ENCODE measurements at places on chromosomes 3 and 15. TPM values are rescaled to one million over a fixed set of nuclear protein-coding genes. Genes with fewer than 3 reads are reported as not detected.

- DNase-seq = no peak
Measured at GRCh38 chr3:42698911-42699230, 3.7 kb downstream of the HHATL start.

DNA sequence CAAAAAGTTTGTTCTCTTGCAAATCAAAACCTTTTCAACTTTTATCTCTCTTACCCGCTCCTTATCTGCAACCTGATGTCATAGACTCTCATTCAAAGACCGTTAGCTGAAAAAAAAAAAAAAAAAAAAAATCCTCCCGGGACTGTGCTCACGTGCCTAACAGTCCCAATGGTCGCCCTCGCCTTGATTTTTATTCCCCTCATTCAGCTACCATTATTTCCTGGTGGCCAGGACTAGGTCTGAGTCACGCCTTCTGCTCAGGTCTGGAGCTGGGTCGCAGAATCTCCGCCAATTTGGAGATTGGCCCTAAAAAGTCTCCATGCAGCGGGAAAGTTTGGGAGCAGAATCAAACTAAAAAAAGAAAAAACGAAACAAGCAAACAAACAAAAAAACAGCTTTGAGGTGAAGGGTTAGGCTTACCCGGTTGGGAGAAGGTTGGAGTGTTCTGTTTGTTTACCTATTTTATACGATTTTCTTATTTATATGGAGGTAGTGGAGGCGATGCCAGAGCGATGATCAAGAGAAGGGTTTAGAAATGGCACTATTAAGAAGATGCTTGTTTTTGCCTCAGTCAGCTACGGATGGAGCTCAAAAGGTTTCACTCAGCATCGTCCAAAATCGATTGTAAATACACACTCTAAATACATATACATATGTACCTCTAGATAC lies 51.1 kb downstream of the ZIC4 start:
- no peak for DNase-seq

GRCh38 chr15:63221346-63221745 lies 31.9 kb downstream of the RAB8B start:
- DNase-seq = no peak

GRCh38 chr15:40850576-40851112 lies 6.8 kb downstream of the SPINT1 start:
- DNase-seq = no peak

GRCh38 chr3:157088601-157089454 lies 71.1 kb downstream of the CCNL1 start:
- peak; percentile 96 for DNase-seq

DNA sequence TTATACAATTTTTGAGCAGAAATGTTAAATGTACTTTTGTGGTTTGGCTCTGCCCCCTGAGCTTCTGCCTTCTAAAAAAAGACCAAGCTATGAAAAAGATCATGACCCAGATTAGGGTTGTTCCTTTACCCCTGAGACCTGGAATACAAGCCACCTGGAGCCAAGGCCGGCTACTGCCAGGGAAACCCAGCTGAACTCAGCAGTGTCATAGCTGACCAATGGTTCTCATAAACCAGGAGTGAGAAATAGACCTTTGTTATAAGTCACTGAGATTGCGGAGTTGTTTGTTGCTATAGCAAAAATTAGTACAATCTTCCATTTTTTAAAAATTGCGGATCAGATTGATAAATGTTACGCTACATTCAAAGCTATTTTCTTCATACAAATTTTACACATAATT lies 1261.7 kb downstream of the ROBO1 start:
- DNase-seq = no peak

DNA sequence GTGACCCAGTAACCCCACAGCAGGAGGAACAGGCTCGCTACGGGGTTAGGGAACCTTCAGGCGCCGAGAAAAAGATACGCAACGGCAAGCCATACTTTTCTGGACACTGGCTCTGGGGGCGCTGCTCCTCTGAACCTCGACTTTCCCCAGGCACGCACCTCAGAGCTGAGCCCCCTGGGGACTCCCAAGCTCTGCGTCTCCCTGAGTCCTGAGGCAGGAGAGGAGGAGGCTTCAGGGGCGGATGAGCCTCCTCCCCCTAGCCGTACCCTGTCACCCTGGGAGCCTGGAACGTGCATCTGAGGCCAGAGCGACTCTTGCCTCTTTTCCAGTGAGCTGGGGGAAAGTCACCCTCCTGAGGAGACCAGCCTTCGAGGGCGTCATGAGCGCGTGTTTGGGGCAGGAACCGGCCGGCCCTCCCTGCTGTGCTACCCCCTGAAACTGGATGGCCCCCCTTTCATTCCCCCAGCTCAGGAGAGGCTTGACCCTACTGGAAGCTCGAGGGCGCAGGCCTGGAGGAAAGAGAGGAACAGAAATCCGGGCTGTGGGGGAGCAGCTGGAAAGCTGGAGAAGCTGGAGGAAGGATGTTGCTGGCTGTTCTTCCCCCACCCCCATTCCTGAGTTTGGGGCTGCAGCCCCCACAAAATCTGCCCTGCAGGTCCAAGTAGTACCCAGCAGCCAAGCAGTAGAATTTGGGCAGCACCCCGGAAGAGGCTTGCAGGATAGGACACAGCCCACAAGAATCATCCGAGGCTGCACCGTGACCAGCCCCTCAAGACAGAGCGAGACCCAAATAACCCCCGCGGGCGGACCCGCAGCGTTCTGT lies 25.1 kb upstream of the POLG start:
- DNase-seq = no peak

- no peak for DNase-seq
Measured at GRCh38 chr3:127220497-127220896, 27.6 kb downstream of the PRR23E start.

DNA sequence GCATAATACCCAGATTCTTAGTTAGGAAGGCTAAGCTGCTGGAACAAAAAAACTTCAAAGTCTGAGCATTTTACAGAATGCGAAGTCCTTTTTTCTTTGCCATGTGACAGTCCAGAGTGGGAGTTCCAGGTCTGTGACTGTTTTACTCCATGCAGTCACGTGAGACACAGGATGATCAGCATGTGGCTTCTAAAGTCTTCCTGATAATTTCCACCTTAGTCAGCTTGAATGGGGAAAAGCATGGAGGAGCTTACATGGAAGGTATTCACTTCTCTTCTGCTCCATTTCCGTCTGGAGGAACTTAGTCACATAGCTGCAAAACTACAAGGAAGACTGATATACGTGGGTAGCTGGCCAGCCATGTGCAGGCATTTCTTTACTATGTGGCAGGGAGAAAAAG lies 1.7 kb downstream of the SNTN start:
- DNase-seq = no peak

DNA sequence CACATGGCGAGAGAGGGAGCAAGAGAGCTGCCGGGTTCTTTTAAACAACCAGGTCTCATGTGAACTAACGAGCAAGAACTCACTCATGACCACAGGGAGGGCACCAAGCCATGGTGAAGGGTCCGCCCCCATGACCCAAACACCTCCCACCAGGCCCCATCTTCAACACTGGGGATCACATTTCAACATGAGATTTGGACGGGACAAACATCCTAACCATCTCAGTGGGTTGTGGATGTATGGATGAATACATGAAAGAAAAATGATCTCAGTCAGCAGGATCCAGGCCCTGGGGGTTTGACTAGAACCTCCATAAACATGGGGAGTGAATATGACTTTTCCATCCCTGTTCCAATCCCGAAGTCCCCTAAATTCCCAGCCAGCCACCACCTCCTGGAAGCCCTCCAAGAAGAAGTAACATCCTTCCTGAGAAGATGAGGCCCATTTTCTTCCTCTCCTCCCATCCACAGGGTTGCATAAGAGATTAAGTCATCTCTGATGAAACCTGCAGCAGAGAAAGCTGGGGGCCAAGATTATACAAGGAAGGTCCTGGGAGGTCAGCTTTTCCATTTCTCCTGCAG lies 9.5 kb downstream of the CAV3 start:
- DNase-seq = no peak

- no peak for DNase-seq
Measured at GRCh38 chr3:50208677-50209344, 3.7 kb downstream of the SLC38A3 start.

DNA sequence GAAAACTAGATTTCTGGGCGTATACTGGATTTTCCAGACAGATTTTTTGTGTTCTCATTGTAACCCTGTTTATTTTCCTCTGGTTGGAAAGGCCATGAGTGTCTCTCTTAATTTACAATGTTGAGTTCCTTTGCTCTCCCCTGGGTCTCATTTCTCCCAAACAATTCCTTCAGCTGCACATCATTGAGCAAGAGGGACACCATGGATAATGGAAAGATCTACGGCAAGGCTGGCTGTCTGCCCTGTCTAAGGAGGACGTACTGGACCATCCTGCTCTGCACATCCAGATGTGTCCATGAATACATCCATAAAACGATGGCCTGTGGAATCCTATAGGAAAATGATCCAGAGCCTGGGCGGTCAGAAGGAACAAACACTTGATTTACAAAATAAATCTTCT lies 258.1 kb upstream of the MCTP2 start:
- DNase-seq = peak; percentile 27

DNA sequence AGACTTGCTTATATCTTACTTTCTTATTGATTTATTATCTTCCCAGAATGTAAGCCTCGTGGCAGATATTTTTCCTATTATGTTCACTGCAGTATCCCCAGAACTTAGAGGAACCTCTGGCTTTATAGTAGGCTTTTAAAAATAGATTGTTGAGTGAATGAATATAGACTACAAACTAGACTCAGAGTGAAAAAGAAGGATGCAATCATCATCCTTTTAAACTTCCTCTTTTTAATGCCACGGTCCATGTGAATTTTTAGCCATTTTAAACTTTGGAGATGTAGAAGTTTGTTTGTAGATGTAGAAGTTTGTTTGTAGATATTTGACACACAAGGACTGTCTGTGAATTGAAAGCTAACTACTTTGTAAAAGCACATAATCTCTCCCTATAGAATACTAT lies 7.2 kb upstream of the P2RY12 start:
- no peak for DNase-seq

GRCh38 chr3:128083980-128084674 lies 31.9 kb downstream of the SEC61A1 start:
- no peak for DNase-seq

GRCh38 chr15:23401627-23402026 lies 45.4 kb downstream of the GOLGA6L2 start:
- DNase-seq = no peak

DNA sequence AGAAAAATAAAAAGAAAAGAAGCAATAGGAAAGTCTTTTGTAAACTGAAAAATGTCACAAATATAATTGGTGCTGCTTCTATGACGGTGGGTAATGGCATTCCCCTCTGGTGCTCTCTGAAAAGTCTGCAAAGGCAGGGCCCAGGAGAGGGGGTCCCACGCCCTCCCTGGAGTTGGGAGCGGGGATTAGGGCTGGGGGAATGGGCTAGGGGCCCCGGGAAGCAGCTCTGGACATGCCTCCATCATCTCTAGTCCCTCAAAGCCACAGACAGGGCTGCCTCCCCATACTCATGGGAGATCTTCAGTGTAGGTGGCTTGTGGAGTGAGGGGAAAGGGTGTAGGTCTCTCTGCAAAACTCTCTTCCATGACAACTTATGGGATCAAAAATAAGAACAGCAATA lies 7.8 kb upstream of the RHCG start:
- DNase-seq = no peak

DNA sequence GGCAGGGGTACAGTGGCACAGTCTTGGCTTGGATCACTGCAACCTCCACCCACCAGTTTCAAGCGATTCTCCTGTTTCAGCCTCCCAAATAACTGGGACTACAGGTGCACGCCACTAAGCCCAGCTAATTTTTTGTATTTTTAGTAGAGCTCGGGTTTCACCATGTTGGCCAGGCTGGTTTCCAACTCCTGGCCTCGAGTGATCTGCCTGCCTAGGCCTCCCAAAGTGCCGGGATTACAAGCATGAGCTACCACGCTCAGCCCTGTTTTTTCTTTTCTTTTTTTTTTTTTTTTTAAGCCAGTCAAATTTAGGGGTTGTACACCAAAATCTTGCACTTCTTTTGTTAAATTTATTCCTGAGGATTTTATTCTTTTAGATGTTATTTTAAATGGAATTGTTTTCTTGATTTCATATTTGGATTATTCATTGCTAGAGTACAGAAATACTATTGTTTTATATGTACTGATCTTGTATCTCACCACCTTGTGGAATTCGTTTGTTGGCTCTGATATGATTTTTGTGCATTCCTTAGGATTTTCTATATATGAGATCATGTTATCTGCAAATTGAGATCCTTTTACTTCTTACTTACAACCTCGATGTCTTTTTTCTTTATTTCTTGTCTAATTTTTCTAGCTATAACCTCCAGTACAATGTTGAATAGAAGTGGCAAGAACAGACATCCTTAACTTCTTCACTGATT lies 65.6 kb downstream of the ZNF609 start:
- no peak for DNase-seq

DNA sequence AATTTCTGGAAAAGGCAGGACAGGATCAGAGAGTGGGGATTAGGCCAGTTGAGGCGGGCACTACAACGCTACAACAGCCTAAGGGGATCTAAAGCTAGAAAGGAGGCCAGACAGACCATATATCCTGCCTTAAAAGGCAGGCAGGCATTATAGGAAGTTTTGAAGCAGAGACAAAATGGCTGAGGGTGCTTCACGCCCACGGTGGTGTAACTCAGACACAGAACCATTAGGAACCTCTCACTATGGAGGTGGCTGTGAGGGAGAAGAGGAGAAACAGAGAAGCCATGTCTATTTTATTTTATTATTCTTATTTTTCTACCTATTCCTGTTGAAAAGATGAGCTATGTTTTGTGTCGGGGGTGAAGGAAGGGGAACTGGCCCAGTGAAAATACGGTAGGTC lies 2.1 kb upstream of the USP4 start:
- no peak for DNase-seq

GRCh38 chr3:174318181-174318580 lies 541.0 kb upstream of the NAALADL2 start:
- no peak for DNase-seq

DNA sequence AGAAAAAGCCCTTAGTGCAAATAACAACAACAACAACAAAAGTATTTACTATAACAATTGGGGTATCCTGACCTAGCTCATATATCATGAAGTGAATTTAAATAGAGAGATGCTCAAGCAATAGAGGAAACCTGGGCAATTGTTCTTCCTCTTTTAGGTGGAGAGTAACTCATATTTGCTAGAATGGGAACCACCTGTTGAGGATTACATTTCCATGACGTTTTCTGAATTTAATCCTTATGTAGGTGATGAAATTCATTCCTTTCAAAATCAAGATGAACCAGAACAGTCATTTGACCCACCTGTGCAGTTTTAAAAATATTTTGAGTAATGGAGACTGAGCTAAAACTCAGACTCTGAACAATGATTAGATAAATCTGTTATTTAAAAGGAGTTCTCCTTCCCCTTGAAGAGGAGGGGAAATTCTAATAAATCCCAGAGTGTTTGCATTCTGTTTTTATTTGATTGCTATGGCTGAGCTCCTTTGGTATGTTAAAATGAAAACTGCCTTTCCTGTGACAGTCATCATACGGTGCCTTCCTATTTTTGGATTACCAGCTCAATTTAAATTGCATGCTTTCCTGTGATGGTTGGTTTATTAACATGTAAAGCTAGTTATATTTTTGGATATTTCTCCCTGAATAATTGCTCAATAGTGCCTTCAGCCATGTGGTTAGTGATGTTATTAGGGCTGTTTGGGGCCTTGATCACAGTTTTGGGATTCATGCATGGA lies 24.3 kb downstream of the VPS8 start:
- DNase-seq = no peak

The CFAP100 gene
- total RNA-seq = not detected

The SCAMP5 gene
- total RNA-seq = 11.3 TPM

The ST3GAL6 gene
- 9.7 TPM for total RNA-seq

The EMC7 gene
- 1.8 TPM for total RNA-seq

The A4GNT gene
- total RNA-seq = not detected

The GOLGA8K gene
- 0.64 TPM for total RNA-seq

The HES1 gene
- 116 TPM for total RNA-seq

The GCSAM gene
- total RNA-seq = not detected

The EFCAB12 gene
- total RNA-seq = not detected

The SLC27A2 gene
- 38.3 TPM for total RNA-seq

The ZNF502 gene
- total RNA-seq = 4.1 TPM

The RNF13 gene
- 68.6 TPM for total RNA-seq

Data from transverse colon (tissue), 4 donors.